ENCODE measurements at places on chromosomes 4 and X.

GRCh38 chr4:25552580-25553271, 102.9 kb upstream of the SLC34A2 start:
- DNase-seq: no peak

- no peak for DNase-seq
These were observed 13.0 kb downstream of the RGS12 start for GRCh38 chr4:3305610-3306371.

GRCh38 chrX:15820106-15821073, 30.1 kb downstream of the ZRSR2 start:
- no peak for DNase-seq

- DNase-seq: no peak
These were observed 39.0 kb downstream of the CPLX1 start for GRCh38 chr4:786861-787300.

GRCh38 chr4:38860788-38861424, 4.3 kb upstream of the TLR6 start:
- DNase-seq: peak; percentile 49

Data from stimulated activated CD4-positive, alpha-beta T cell treated with anti-CD3 and anti-CD28 coated beads, Interleukin-15, amount 100 ng/mL, for 48 hours (primary cell).